ENCODE measurements at places on chromosomes 11 and 22.

- DNase-seq = no peak
These were observed 442.4 kb upstream of the ISX start for GRCh38 chr22:34623580-34623979.

- DNase-seq = no peak
These were observed 20.3 kb downstream of the MB start for GRCh38 chr22:35596821-35597220.

DNA sequence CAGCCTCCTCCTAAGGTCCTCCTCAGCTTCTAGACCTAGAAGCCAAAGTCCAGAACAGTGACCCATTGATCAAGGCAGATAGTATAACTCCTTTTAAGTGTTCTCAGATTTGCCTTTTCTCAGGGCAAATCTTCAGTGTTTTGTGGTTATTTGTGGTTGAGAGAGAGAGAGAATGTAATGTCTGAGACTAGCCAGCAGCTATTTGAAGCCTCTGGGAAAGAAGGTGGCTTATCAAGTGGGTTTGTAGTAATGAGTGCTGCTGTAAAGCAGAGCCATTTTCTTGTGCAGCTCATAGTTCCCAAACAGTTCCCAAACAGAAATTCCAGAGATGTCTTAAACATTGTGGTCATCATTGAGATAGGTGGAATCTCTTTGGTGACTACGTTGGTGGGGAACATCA lies 89.5 kb downstream of the RNF169 start:
- DNase-seq = no peak

GRCh38 chr11:121538054-121538453 lies 85.3 kb upstream of the SORL1-AS1 start:
- no peak for DNase-seq

DNA sequence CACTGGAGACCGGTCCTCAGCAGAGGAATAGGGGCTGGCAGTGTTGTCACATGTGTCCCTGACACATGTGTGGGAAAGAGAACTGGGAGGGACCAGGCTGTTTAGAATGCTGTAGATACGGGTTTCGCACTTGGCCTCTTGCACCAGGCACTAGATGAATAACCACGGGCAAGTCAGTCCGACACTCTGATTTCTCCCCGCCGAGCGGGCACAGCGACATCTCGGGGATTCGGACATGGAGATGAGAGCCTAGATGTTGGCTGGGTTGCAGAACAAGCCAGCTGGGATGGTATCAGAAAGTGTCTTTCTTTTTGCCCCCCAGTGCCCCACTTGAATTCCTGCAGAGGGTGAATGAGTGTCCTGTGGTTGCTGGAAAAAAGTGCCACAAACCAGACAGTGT lies 115.9 kb upstream of the SLC22A12 start:
- no peak for DNase-seq

GRCh38 chr11:130508913-130509312 lies 60.5 kb downstream of the ADAMTS15 start:
- DNase-seq = no peak

DNA sequence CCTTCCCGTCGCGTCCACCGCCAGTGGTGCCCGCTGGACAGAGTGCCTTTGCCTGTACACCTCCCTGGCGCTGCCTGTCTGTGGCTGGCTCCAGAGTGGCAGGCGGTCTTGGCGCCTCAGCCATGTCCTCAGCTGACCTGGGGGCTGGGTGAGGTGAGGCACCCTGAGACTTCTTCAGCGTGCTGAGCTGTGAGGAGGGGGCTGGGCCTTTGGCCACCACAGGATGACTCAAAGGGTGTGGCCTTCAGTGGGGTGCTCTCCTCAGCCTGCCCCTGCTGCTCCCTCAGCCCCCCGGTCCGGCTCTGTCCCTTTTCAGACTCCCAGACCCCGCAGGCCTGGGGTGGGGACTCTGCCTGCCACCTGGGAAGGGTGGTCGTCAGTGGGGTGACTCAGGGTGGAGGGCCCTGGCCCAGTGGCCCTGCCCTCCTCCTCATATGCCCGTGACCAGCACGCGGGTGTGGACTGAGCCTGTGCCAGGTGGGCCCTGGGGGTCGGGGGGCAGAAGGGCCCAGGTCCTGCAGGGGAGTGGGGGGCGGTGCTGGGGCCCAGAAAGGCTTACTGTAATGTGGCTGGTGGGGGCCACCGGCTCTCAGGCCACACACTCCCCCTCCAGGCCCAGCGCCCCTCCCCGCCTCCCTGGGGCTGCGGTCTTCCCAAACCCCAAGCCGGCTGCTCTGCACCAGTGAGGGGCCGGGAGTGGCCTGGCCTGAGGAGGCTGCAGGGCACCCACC lies 15.9 kb downstream of the CRELD2 start:
- no peak for DNase-seq

GRCh38 chr22:48742191-48742555 lies 1085.5 kb downstream of the BRD1 start:
- no peak for DNase-seq

GRCh38 chr22:41447435-41448188 lies 1.0 kb upstream of the TOB2 start:
- DNase-seq = peak; percentile 61

- DNase-seq = no peak
These were observed 268.7 kb upstream of the CCDC90B start for GRCh38 chr11:83554876-83555275.

DNA sequence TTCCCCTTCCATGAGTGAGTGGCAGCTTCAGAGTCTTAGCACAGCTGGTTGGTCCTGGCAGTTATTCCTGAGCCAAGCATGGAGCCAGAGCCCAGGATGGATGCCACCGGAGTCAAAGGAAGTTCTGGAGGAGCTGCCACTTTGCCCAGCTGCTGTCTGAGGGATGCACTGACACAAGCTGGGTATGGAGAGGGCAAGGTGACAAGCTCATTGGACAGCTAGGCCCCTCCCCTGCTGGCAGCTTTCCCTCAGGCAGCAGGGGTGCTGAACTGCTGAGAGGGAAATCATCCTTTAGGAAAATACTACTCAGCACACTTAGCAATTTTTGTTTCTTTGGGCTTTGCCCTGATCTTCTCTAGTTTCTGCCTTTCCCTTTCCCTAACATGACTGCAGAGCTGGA lies 99.3 kb upstream of the SESN3 start:
- no peak for DNase-seq

DNA sequence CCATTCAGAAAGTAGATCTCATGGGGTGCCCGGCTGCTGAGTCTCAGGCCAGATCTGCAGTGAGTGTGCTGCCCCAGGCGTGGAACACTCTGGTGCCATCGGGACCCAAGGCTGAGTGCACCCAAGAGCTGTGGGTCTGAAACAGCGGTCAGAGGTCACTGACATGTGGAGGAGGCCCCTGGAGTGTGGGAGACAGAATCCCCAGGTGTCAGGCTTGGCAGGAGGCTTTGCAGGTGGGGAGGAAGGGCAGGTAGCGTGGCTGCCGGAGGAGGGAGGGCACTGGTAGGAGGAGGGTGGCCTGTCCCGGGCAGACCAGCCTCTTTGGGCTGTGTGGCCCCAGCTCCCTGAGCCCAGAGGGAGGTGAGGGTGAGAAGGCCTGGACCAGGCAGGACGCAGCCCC lies 31.7 kb upstream of the KRTAP5-6 start:
- no peak for DNase-seq

DNA sequence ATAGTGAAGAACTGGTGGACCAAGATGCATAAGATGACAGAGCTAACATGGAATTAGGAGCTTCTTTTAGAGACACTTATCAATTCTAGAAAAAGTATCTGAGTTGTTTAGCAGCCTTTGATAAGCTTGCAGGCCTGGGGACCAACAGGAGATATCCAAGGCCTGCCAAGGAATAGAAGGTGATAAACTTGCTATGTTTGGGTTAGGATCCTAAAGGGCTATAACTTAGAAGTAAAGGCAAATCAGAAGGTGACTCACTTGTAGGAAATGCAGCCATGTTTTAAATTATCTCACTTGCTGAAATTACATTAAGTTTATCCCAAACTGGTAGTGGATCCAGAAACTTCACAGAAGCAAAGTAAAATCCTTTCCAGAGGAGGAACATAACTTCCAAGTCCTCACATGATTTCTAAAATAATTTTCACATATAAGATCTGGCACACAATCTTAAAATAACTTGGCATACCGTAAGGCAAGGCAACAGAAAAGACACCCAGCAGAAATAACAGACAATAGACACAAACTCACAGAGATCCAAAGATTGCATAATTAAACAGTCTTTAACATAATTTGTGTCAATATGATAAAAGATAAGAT lies 69.6 kb upstream of the TEAD1 start:
- DNase-seq = no peak

- no peak for DNase-seq
These were observed 107.9 kb downstream of the SCN3B start for GRCh38 chr11:123546515-123546914.

GRCh38 chr22:42500161-42500835 lies 19.3 kb downstream of the RRP7A start:
- peak; percentile 62 for DNase-seq

GRCh38 chr11:35525501-35526175 lies at the start of gene PAMR1:
Gene PAMR1 (minus strand): TSS chr11:35525616. CDS start chr11:35525585, 31 bp downstream.
- DNase-seq = peak; percentile 47

DNA sequence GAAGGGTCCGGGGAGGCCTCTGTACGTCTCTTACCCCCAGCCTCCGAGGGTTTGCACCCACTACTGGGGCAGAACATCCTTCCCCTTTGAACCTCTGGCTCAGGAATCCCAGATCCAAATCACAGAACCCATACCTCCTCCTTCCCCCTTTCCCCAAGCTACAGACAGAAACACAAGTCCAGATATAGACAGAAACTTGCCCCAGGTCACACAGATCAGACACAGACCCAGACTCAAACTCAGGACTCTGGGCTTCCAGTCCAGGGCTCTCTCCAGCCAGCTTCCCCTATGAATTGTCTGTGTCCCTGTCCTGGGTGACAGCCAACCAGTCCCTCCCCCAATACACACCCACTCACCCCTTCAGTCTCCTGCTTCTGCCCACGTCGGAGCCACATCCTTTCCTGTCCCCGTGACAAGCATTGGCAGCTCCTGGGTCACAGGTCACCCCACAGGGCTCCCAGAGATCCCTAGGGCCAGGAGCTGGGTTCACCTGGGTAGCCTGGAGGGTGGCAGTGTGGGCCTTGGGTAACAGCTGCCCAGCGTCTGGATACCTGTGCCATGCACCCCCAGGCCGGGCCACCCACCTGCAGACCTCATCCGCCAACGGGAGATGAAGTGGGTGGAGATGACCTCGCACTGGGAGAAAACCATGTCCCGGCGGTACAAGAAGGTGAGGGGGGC lies 772 bp downstream of the TBC1D10C start:
- no peak for DNase-seq

DNA sequence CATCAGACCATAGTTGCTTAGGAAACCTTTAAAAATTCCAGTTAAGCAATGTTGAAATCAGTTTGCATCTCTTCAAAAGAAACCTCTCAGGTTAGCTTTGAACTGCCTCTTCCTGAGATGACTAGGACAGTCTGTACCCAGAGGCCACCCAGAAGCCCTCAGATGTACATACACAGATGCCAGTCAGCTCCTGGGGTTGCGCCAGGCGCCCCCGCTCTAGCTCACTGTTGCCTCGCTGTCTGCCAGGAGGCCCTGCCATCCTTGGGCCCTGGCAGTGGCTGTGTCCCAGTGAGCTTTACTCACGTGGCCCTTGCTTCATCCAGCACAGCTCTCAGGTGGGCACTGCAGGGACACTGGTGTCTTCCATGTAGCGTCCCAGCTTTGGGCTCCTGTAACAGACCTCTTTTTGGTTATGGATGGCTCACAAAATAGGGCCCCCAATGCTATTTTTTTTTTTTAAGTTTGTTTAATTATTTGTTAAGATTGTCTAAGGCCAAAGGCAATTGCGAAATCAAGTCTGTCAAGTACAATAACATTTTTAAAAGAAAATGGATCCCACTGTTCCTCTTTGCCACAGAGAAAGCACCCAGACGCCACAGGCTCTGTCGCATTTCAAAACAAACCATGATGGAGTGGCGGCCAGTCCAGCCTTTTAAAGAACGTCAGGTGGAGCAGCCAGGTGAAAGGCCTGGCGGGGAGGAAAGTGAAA lies 73.4 kb downstream of the NCAPD3 start:
- DNase-seq = no peak

- peak; percentile 57 for DNase-seq
These were observed 90.8 kb downstream of the ABTB2 start for GRCh38 chr11:34267013-34267412.

GRCh38 chr22:24567668-24568067 lies 11.9 kb downstream of the SNRPD3 start:
- DNase-seq = no peak

DNA sequence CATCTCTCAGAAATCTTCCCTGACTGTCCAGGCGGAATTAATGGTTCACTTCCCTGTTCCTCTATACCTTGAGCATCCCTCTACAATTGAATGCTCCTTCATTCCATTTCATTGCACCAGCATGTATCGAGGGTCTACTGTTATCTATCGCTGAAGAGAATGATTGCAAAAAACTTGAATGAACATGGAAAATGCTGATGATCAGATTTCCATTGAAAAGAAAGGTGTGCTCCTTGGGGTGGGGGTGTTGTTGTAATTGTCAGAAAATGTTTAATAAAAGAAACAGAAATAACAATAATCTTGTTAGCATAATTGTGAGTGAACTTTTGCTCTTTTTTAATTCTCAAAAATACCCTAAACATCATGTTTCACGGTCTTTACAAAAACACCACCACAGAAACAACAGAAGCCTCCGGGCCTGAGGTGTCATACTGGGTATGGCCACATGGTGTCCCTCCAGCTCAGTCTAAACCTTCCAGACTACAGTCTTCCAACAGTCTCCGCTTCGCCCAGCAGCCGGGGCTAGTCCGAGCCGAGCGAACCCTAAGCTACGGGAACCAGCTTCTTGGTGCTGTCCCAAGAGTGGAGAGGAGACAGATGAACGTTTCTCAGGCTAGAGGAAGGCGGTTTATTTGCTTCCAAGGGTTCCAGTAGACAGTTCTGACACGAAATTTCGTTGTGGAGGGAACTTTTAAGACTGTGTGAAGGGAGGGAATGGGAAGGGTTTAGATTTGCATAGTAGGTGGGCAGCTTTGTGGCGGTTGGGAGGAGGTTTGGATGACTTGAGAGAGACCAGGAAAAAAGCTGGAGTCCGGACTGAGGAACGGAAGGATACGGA lies 75.8 kb upstream of the ZBED5 start:
- peak; percentile 64 for DNase-seq

DNA sequence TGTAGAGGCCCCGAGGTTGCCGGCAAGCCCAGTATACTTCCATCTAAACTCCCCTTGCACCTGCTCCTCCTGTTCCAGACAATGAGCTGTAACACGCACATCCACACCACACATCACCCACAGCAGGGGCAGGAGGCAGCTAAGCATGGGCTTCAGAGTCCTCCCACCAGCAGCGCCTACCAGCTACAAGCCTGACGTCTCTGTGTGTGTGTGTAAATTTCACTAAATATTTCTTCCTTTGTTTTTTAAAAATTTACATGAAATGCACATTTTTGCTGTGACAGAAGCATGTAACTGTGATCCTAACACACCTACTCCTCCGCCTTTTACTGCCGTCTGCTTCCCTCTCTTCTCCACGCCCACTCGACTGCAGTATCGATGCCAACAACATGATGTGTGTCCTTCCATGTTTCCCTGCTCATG lies 29.4 kb upstream of the PACSIN2 start:
- DNase-seq = no peak

Data from C1 segment of cervical spinal cord (tissue), 14 donors.